ENCODE measurements at places on chromosomes 6 and 20.

GRCh38 chr6:125236536-125237327 is 65.0 kb downstream of the HDDC2 start:
- DNase-seq: no peak

- no peak for DNase-seq
These were observed 236.8 kb upstream of the MARCKS start for GRCh38 chr6:113620386-113620785.

DNA sequence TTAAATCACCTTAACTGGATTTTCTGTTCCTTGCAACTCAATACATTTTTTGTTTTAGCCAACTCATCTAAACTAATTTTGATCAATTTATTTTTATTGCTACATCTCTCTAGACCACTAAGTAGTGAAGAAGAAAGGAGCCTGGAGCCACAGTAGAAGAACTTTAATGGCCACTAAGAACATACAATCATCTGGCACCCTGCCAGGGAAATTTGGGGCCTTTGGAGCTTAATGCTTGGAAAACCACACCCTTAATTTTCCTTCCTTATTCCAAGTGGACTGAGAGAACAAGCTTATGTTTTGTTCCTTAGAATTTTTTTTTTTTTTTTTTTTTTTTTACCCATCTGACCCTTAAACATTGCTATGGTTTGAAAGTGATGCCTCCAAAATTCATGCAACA is 12.0 kb upstream of the GMDS start:
- DNase-seq: no peak

DNA sequence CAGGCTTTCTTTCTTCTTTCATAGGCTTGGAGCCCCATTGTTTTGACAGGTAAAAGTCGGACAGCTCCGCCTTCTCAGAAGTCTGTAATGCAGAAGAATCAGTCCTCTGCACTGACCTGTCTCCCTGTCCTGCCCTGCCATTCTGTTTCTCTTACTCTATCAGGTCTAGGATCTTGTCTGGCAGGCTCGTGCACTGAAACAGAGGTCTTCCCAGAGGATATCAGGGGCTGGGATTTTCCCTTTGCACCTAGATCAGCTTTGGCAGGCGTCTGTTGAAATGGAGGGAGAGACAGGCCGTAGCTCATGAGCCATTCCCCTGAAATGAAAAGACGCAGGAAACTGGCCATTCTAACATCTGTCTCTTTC is 25.0 kb downstream of the KIF3B start:
- DNase-seq: no peak

DNA sequence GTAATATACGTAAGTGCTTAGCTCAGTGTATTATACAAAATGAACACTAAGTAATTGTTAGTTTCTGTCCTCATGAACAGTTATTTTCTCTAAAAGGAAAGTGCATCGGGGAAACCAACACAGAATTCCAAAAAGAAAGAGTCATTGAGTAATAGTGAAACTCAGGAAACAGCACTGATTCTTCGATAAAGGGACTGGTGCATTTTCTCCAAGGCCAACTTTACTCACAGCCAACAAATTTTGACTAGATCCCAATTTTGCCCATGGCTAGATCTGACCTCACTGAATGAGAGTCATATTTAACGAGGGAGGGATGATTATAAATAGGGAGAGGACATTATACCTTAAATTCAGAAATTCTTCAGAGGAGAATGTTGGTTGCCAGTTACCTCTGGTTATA is 390.9 kb upstream of the NRSN1 start:
- DNase-seq: no peak

DNA sequence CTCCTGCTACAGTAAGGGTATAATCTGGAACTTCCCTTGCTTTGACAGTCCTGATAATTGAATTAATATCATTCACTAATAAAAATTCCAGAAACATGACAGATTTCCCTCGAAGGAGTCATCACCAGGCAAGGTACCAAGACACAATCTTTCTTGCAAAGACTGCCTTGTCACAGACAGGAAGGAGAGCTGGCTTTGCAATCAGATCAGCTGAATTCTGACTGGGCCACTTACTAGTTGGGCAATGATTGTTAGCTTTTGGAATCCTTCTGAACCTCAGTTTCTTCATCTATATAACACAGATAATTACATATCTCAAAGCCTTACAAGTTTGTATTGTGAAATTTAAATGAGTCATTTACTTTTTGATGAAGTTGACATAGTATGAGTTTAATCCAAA is 344.2 kb downstream of the RFPL4B start:
- no peak for DNase-seq

GRCh38 chr20:47541355-47541922 is 39.8 kb downstream of the NCOA3 start:
- no peak for DNase-seq

GRCh38 chr6:3744901-3745470 is 6.5 kb downstream of the PXDC1 start:
- DNase-seq: no peak

- no peak for DNase-seq
These were observed 71.8 kb upstream of the PHACTR2 start for GRCh38 chr6:143605906-143606521.

All from tibial nerve (tissue), 4 donors.